ENCODE measurements at places on chromosomes 16 and 17.

DNA sequence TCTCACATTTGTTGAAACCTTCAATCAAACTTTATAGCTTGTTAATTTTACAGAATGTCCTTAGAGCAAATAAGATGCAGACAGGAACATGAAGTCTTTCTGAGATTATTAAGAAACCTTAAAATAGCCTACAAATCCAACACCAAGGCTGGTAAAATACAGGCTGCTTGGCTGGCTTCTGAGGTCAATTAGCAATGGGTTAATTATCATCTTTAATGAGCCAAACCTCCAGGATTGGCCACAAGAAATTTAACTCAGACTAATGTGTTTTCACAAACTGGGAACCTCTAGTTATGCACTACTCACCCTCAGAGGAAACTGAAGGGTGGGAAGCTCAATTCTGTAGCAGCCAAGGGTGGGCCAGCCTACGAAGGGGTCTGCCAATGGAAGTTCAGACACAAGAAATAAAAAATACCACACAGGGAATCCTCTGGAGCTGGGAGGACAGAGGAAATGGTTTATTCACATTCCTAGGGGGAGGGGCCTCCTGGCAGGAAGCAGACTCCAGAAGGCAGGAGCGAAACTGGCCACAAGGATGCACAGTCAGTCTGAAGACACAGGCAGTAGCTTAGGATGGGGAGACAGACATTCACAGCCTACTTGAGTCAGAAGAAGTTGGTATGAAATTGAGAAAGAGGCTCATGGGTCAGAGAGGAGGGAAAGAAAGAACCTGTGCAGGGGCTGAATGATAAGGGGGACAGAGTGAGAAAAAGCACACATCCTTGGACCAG, 36.1 kb downstream of the HIC1 start:
- DNase-seq: no peak

- no peak for DNase-seq
Measured at GRCh38 chr17:82113941-82114340, 15.9 kb upstream of the FASN start.

GRCh38 chr16:1825864-1826690, 548 bp downstream of the HAGH start:
- peak; percentile 61 for DNase-seq

GRCh38 chr17:50589095-50589705, 28.7 kb downstream of the CACNA1G start:
- DNase-seq: no peak

DNA sequence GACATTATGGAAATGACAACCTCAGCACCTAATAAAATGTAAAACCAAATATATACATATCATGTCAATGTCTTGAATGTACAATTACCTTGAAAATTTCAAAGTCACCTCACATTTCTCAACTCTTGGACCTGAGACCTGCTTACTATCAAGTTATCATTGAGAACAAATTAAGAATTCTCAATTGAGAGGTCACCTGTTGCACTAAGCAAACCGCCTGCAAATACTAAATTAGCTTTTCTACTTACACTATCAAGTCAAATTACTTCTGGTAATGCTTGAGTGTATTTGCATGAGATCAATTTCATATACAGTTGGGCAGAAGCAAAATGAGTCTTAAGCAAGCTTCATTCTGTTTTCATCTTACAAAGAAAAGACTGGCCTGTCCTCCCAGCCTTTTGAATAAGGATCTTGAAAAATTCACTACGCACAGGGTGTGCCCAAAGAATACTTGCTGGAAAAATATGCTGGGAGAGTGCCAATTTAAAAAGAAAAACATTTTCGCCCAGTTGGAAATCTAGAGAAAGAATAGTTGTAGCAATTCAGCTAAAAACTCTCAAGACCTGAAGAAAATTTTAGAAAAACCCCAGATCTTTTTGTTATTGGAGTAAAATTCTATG, 35.7 kb downstream of the KANSL1 start:
- DNase-seq: no peak

- no peak for DNase-seq
Measured at GRCh38 chr17:63973930-63974593, 1.3 kb upstream of the SCN4A start.

DNA sequence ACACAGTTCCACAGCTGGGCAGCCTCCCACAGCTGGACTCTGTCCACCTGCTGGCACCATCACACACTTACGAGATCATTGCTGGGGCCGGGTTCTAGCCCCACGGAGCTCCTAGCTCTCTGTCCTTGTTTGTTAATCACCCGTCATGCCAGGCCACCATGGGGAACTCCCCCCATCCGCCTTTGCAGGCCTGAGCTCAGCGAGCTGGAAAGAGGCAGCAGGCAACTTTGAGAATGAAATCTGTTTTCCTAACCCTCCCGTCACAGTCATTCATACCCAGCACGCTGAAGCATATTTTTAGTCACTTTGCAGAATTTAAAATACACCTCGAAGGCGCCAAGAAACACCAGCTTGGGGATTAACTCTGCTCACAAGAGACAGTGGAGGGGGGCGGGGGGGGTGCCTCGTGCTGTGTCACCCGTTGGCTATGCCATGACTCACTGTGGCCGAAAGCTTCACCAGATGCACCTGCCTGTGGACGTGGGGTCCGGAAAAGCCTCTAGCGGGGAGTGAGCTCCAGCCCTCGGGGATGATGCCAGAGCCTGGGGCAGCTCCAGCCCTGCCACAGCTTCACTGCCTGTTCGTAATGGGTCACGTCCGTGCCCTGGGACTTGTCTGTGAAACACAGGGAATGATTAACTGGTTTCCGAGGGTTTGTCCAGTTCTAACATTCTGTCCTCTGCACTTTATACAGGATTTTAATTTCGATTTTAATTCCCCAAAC, 1.4 kb upstream of the SPNS2 start:
- DNase-seq: no peak

DNA sequence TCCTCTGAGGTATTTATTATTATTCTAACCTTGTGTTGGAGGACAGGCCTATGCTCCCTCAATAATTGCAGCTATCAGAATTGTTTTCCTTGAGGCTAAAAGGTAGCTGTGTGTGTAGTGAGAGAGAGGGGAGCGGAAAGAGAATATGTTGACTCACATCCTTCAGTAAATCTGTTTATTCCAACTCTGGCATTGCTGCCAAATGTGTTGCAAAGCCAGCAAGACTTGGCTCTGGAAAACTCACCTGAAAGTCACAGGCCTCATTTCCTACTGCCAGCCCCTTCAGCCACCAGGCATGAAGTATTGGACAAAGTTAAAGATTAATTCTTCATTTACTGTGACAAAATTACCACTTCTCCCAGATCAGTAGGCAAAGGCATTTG, 9.6 kb downstream of the CA10 start:
- DNase-seq: no peak

DNA sequence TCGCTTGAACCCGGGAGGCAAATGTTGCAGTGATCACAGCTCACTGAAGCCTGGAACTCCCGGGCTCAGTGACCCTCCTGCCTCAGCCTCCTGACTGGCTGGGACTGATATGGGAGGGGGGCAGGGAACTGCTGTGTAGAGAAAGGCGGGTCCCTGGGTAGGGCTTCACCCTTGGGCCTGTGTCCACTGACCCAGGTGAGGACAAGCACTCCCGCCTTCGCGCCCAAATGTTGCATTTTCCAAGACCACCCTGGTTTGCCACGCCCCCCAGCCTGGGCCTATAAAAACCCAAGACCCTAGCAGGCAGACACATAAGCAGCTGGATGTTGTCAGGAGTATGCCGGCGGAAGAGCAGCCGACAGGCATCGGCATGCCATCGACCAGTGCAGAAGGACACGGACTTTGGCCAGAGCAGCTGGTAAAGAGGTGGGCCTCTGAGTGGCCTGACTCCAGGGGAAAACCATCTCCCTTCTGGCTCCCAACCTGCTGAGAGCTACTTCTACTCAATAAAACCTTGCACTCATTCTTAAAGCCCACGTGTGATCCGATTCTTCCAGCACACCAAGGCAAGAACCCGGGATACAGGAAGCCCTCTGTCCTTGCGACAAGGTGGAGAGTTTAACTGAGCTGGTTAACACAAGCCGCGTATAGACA, 19.1 kb downstream of the SMYD4 start:
- no peak for DNase-seq

DNA sequence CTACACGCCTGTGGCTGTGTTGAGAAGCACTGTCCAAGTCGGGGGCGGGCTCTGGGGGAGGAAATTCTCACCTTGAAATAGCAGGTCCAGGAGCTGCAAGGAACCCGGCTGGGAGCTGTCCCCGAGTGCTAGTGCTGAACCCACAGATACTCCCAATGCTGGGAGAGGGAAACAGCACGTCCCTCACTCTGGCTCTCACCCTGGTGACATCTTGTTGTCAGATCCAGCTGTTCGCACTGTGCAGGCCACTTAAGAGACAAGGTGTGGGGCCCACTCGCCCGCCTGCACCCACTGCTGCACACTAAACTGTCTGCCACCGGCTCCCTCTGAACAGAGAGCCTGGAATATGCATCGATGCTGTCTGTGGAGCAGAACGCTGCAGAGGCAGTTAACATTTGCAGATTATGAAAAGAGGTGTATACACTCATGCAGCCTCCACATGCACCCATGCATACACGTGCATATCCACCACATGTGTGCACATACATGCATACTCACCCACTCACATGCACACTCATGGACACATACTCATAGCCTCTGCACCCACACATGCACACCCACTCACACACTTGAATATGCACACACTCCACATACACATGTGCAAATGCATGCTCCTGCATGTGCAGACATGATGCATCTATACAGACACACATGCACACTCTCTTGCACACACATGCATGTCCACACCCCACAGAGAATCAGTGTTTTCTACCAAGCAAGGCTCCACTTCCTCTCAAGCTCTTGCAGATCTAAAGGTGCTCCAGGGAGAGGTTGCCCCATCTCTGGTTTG, 42.0 kb downstream of the MGAT5B start:
- DNase-seq: peak; percentile 6

GRCh38 chr17:62692721-62693431, 65.4 kb downstream of the MRC2 start:
- no peak for DNase-seq

DNA sequence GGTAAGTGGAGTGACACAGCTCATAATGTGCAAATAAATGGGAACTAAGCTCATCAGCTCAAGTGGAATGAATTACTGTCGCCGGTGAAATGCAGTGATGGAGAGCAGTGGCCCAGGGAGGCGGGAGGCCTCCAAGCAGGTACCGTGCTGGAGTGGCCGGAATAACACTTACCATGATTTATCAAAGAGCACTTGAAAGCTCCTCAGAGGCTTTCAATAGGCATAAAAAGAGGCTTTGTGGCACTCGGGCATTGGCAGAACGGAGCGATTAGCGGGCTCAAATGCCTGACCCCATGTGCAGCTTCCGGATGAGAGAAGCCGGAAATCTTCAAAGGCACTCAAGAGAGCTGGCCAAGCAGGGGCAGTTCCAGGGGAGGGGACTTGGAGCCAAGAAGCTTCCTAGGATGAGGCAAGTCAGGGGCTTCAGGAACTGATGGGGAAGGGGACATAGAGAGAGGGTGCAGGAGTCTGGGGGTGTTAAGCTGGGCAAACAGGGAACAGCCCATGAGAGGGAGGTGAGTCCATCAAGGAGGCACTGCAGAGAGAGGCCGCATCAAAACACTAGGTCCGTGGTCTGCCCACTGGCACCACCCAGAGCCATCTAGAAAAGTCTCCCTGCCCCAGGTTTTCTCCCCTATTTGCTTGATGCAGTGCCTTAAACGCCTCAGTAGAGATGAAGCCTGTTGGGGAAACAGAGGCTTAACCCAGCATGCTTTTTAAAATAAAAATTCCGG, 144.0 kb upstream of the IRX6 start:
- DNase-seq: no peak

DNA sequence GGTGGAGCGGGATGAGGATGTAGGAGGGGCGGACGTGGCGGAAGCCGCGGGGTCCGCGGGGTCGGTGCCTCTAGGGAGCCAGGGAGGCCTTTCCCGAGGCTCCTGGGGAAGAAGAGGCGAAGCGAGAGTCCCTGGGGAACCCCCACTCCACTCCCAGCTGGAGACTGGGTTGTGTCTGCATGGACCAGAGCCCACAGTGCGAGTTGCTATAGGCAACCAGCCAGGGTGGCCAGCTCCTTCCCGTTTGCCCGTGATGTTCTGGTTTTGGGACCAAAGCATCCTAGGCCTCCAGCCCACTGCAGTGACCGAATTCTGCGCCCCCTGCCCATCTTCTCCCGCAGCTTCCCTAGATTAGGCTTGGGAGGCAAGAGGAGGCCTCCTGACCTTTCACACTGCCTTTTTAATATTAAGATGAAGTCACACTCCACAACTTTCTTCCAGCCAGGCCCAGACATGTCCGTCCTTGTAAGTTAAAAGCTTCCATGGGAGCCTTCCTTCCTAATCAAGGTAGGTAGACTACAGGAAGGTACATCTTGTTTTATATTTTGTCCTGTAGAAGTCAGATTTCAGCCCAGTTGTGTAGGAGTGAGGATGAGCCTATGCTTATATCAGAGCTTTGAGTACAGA, 469 bp downstream of the AMZ2 start:
- DNase-seq: no peak

GRCh38 chr16:8716592-8716991, 42.2 kb downstream of the ABAT start:
- DNase-seq: no peak

- DNase-seq: no peak
Measured at GRCh38 chr17:75428543-75429469, 23.3 kb upstream of the GRB2 start.

DNA sequence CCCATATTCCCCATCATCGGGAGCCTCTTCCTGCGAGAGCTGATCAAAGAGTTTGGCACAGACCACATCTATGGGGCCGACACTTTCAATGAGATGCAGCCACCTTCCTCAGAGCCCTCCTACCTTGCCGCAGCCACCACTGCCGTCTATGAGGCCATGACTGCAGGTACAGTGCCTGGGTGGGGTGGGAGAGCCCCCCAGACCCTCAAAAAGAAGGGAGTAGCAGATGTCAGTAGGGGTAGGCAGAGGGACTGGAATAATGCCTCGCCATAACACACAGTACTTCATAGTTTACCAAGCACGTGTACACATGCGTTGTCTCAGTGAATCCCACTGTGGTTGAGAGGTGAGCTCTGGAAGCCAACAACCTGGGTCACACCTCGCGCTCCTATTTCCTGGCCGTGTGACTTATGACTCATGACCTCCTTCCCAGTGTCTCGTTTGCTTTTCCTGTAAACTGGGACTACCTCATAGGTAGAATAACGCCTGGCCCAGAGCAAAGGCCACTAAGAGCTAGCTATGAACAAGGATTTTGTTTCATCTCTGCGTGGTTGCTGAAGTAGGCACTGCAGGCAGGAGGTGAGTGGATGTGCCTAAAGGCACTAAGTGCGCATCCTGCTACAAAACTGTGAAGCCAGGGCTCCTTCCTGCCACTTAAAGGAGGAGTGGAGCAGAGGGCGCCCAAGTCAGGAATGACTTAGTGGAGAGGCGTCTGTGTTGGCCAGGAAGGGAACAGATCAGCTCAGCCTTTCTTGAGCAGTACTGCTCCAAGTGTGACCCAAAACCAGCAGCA, 5.2 kb downstream of the NAGLU start:
- DNase-seq: no peak

DNA sequence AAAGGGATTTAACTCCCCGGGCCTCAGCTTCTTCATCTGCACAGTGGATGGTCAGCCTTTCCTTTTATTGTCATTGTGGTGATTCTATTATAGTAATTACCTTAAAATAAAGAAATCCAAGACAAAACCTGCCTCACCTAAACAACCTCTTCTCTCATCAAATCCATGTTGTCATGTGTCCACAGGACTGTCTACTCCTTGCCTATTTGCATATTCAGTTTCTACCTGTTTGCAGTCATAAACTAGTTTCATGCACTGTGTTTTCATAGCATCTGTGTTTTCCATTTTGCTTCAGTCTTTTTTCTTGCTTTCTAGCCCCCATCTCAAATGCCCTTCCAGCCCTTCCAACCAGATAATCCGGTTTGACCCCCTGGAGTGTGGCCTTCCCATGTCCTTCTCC, 44.3 kb upstream of the CPNE2 start:
- DNase-seq: no peak

GRCh38 chr17:47315451-47316266, 8.1 kb upstream of the EFCAB13 start:
- peak; percentile 10 for DNase-seq

All from T-cell (primary cell).